Central memory CD8-positive, alpha-beta T cell (primary cell): ENCODE measurements at places on chromosomes 3 and 15.

GRCh38 chr15:72925661-72926060 lies 126.6 kb upstream of the NEO1 start:
- DNase-seq: no peak

DNA sequence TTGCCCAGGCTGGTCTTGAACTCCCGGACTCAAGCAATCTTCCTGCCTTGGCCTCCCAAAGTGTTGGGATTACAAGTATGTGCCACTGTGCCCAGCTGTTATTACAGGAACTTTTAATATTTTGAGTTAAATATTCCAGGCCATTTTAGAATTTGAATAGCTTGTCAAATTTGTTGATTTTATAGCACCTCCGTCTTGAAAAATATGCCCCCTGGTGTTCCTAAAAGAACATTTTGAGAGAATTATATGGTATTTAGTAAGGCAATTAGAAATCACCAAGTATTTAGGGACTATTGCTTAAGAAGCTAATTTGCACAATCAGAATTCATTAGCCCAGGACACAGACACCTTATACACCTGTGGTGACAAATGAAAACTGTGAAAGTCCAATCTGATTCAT lies 23.7 kb downstream of the PDE8A start:
- no peak for DNase-seq

DNA sequence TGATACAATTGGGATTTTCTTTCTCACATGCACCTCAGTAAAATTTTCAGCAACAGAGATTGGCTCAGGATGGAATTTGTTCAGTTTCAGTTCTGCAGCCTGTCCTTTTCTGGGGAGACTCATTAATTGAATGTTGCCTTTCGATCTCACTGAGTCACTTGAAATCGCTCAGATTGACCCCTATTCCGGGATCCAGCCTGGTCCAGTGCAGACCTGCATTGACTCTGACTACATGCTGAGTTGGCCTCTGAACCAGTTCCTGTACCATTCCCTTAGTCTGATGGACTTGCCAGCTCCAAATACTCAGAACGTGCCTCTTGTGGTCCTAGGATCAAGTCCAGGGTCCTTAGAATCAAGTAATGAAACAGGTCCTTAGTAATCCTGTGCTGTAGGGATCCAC lies 9.4 kb downstream of the IGF1R start:
- DNase-seq: no peak

DNA sequence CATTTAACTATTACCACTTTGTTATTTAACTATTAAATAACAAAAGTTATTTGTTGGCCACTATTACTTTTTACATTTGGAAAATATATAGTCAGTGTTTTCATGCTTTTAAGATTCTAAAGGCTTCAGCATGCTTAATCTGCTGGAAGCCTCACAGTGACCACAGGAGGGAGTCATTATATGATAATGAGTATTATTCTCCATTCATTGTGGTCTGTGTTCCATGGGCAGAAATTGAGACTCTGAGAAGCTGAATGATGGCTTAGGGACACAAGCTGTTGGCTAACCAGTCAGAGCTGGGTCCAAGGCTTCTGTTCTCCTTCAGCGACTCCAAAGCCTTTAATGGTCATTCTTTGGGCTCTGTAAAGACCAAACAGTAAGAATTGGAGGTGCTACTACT lies 64.7 kb downstream of the BFSP2 start:
- no peak for DNase-seq

DNA sequence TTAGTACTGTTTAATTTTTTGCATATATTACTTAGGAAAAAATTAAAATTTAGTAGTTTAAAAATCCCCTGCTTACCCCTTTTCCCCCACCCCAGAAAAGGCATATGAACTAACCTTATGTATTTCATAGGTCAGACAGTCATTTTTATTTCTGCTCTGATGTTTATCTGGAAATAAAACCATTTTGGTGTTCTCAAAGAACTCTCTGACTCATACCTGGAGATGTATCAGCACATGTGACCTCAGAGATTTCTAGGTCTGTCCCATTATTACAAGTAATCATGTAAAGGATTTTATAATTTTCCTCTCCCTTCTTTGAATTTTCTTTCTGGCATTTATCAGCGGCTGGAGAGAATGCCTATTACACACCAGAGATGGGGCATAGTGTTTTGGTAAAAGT lies 14.1 kb upstream of the CCR8 start:
- DNase-seq: no peak

DNA sequence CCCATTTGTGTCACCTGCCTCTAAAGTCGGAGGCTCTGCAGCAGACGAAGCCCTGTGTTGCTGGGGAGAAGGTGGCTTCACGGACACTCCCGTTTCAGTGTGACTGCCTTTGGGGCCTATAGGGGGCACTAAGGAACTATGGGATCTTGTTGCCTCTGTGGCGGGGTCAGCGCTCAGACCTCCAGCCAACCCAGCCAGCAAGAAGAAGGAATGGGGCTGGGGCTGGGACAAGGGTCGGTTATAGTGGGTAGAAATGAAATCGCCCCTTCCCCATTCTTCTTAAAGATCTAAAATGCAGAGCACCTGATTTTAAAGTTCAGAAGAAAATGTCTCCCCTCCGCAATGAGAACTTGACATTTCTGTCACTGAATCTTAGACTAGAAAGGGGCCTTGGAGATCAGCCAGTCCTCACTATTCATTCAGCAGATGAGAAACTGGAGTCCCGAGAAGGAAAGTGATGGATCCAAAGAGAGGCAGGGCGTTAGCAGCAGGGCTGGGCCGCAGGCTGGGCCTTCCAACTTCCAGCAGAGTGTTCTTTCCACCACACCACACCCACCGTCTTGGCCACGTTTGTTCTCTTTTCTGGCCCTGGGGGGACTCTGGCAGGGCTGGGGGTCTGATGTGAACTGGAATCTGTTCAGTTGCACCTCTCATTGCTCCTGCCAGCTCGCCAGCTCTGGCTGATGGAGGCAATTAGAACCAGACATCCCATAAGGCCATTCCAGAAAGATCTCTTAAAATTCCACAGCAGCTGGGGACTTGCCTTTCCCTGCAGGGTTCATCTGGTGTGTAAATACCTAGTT lies 195.4 kb downstream of the OPA1 start:
- DNase-seq: no peak

DNA sequence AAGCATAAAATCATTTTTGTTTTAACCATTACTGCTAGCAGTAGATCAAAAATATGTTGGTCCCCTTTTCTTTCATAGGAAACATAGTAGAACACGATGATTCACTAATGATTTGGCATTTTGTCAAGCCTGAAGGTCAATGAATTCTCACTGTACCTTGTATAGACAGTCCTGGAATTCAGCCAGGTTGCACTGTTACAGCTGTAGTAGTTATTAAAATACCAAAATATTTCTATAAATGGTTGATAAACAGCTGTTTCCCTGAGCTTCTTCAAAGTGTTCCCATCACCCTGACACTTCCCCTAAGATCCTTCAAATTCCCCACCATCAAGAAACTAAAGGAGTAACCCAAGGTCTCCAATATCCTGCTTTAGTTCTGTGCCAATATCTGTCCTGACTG lies 200.9 kb downstream of the ATP8B4 start:
- no peak for DNase-seq

DNA sequence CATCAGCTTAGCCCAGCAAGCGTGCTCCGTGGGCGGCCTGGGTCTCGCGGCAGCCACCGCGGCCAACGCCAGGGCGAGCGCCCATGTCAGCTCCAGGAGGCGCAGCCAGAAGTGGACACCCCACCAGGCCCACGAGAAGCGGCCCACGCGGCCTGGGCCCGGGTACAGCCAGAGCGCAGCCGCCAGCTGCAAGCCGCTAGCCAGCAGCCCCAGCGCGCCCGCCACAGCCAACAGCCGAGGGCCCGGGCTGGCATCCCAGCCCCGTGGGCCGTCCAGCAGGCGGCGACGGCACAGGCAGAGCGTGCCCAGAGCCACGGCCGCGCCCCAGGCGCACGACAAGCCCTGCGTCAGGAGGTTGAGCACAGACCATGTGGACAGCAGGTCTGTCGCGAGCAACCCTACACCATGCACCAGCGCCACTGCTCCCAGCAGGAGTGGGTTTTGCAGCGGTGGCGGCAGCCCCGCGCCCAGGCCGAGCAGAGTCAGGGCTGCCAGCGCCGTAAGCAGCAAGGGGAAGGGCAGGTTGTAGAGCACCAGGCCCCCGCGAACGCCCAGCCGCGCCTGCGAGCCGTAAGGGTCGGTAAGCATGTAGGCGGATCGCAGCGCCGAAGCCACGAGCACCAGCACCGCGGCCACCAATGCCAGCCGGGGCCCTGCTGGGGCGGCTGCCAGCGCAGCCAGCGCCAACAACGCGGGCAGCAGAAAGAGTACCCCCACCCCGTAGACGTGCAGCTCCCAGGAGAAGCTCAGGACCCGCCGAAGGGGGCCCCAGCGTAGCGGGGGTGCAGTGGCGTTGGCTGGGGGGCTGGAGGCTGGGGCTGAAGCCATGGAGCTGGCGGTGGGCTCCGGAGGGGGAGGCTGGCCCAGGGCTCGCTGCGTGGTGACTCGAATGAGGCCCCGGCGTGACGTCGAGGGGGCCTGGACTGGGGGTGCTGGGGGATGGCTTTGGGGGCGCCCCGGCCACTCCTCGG lies 4.9 kb downstream of the PRRT3 start:
- no peak for DNase-seq

DNA sequence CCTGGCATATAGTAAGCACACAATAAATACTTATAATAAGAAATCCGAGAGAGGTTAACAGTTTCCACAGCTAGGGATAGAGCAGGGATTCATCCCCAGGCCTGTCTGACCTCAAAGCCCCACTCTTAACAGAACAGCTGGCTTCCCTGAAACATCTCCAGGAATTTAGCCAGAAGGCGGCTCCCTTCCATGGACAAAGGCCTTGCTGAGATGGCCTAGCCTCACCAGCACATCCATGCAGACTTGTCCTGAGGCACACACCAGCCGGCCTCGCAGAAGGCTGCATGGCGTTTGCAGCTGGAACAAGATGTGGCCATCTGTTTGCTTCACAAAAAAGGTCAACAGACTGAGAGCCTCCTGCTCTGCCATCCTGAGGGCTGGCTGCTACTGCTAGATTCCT lies 245.4 kb downstream of the SLCO3A1 start:
- no peak for DNase-seq

- no peak for DNase-seq
Measured at GRCh38 chr3:99923873-99924272, 106.2 kb downstream of the CMSS1 start.

GRCh38 chr3:11510001-11510340 lies 133.7 kb downstream of the VGLL4 start:
- DNase-seq: no peak

DNA sequence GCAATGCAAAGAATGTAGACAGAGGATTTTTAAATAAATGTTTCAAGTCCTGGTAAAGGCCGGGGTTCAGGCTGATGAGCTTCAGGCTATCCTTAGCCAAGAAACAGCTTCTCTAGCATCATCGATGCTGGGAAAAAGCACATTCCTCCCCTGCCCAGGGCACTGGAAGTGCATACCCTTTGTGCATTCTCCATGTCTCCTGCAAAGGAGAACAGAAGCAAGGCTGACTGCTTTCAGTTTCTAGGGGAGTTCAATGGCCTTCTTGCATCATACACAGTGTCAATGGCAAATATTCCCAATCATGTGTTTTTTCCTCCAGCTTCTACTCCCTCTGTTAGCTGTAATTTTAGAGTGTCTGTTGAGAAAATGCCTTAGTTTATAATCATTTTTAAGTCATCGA lies 59.9 kb downstream of the GPR176 start:
- no peak for DNase-seq

DNA sequence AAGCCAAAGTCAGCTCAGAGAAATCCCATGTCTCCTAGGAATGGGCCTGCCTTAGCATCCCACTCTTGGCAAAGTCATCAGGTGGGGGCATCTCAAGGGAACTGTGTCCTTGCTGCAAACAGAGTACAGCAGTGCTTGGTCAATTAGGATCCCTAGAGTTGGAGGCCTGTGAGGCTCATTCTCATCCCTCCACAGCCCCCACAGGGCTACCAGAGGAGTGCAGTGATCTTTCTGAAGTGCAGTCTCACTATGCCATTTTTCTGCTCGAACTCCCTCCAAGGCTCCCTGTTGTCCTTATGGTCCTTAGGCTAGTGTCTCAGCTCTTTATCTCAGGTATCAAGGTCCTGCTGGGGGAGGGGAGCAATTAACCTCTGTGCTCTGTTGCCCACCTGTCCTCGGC lies 31.1 kb downstream of the TMEM40 start:
- no peak for DNase-seq

- no peak for DNase-seq
Measured at GRCh38 chr3:106305882-106306435, 437.1 kb upstream of the CBLB start.

DNA sequence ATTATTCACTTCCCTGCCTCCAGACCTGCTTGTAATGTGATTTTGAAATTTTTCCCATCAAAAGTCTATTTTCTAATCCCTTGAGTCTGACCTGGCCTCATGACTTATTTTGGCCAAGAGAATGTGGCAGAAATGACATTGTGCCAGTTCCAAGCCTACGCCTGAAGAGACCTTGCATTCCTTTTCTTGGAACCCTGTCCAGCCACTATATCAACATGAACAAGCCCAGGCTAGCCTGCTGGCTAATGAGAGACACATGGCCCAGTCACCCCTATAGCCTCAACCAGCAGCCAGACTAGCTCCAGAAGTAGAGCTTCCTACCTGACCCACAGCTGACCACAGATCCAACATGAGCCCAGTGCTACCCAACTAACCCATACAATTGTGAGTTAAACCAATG lies 121.1 kb upstream of the ACP3 start:
- DNase-seq: no peak

- no peak for DNase-seq
Measured at GRCh38 chr3:156587760-156588069, 32.8 kb upstream of the SSR3 start.

- no peak for DNase-seq
Measured at GRCh38 chr3:16379838-16380237, 114.8 kb downstream of the OXNAD1 start.

GRCh38 chr3:138919325-138919724 lies 27.6 kb downstream of the FOXL2 start:
- no peak for DNase-seq

DNA sequence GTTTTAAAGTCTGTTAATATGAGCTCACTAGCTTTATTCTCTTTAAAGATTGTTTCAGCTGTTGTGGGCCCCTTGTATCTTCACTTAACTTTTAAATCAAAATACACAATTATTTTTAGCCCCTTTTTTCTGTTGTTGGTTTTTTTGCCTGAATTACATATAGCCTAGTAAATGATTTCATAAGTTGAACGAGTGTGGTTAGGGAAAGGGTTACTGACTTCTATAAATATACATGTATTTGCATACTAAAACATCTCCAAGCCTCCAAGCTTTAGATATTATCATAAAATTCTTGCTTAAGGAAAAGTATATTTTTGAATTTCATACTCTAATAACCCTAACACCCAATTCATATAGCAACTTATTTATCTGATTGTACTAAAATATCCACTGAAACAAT lies 73.2 kb upstream of the ARL6 start:
- no peak for DNase-seq
